Foreskin keratinocyte (primary cell): ENCODE measurements at places on chromosomes 4 and X. TPM values are rescaled to one million over a fixed set of nuclear protein-coding genes. Genes with fewer than 3 reads are reported as not detected.

The MTTP gene
- polyA plus RNA-seq, result 0.01 TPM in 1 of 2 replicates, not detected in the other

DNA sequence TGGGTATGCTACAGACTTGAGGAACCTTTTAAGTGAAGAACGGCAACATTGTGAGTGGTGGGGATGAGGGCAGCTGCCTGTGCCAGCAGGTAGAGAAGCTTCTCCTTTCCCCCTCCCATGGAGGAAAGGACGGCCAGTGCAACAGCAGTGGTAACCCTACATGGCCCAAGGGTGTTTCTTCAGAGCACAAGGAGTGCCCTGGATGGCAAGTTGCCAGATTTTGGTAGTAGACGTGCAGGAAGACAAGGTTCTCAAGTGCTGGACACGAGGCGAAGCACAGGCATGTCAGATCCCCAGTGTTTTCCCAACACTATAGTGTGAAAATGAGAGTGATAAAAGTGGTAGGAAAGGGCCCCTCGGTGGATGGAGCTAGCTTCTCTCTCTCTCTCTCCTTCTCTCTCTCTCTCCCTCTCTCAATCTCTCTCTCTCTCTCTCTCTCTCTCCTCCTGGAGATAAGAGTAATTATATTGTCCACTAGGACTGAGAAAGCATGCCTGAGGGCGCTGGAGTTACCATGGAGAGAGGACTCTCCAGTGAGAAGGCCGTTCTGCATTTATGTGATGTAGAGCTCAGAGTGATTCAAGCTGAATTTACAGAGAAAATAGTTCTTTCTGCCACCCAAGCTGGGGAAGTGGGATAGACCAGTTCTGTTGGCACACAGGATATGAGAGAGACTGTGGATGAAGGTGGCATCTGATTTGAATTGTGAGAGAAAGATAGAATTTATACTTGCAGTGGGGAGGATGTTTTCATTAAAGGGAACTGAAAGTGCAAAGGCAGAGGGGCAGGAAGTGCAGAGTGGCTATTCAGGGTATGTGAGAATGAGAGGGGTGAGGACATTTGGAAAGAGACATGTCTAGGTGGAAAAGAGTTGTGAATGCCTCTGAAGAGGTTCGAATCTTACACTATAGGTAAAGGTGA is 25.7 kb upstream of the TRPC3 start:
- peak; percentile 13 for DNase-seq

GRCh38 chrX:2468261-2469195 is 32.2 kb downstream of the DHRSX start:
- no peak for DNase-seq

DNA sequence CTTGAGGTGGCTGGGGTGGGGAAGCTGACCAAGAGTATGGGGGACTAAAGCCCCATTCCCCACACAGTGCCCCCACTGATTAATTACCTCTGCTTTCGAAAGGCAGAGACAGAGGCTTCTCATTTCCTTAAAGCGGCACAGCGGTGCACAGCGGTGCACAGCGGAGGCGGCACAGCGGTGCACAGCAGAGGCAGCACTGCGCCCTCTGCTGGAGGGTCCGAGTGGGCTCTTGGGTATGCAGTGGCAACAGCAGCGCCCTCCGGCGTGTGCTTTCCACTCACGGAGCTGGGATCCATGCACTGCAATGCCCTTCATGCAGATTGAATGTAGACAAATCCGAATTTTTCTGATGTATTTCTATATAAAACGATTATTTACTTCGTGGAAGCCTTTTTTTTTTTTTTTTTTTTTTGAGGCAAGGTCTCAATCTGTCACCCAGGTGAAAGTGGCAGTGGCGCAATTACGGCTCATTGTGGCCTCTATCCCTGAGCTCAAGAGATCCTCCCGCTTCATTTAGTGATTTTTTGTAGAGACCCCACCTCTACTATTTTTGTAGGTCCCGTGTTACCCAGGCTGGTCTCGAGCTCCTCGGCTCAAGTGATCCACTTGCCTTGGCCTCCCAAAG is 19.7 kb upstream of the PRPS2 start:
- DNase-seq, result peak; percentile 15

- DNase-seq, result no peak
Observed at GRCh38 chr4:8574796-8575370, 5.3 kb upstream of the GPR78 start.

The SPP1 gene
- 0.21 and 0.24 TPM in 2 replicates for polyA plus RNA-seq

The SPANXB1 gene
- polyA plus RNA-seq, result not detected in 2 replicates

- no peak for DNase-seq
Observed at GRCh38 chr4:30943356-30943755, 223.2 kb downstream of the PCDH7 start.

The BTK gene
- 0.03 TPM in 1 of 2 replicates, not detected in the other for polyA plus RNA-seq

GRCh38 chr4:79241846-79242245 is 84.0 kb downstream of the NAA11 start:
- peak; percentile 10 for DNase-seq

The PFKFB1 gene
- 0.14 and 0.19 TPM in 2 replicates for polyA plus RNA-seq

GRCh38 chrX:141609111-141609510 is 19.6 kb downstream of the SPANXA2 start:
- DNase-seq, result no peak

DNA sequence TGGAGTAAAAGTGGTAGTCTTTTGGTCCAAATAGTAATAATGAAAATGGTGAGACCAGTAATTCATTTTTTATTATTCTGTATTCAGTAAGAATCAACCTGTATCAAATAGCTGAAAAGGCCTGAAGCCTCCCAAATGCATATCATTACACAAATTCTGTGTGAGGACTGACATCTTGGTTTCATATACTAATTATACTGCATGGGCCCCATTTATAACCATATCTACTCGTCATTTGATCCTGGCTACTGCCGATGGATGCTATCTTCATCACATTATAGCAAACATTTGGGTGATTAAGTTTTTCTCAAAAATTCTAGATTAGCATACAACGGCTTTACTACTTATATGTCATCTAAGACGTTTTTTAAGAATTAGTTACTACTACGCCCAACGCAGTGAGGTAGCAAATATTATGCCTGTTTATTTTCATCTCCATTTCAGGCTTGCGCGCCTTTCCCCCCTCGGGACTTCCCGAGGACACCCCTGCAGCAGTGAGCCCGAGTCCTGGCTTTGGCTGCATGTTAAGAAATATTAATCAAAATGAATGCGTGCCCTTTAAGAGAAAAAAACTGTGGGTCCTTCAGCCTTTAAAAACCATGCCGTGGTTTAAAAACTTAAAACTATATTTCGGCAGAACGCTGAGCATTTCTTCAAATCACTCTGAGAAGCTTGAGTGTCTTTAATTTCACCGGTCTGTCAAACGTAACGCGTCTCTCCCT is 814 bp upstream of the MMAA start:
- no peak for DNase-seq

DNA sequence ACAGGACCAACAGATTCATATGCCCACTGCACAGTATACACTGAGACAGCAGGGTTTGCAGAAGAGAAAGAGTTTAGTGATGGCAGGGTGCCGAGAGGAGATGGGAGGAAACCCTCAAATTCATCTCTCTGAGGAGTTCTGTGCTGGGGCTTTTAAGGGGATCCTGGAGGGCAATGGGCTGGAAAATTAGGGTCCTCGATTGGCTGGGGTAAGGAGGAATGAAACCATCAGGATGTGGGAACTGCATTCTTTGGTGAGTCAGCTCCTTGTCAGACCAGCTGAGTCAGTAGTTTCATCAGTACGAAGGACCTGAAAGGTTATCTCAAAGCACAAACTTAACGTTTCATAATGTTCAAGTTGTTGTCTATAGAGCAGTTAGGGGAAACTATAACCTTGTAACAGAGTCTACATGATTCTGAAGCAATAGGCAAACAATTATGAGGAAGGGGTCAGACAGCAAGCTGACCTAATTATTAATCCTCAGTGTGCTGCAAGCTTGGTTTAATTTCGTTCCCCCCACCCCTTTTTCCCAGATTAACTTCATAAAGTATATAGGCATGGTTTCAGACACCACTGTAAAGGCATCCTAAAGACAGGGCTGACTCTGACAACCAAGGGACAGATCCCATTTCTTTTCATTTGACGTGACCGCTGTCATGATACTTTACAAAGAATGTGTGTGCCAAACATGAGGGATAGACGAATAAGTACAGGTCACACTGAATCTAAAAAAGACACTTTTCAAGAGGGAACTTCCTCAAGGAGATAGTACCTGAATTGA is 1.5 kb upstream of the MSMO1 start:
- DNase-seq, result peak; percentile 92

- no peak for DNase-seq
Observed at GRCh38 chr4:125826801-125827695, 512.3 kb downstream of the FAT4 start.

GRCh38 chrX:131262200-131262599 is 26.9 kb downstream of the IGSF1 start:
- DNase-seq, result no peak

The ABCG2 gene
- polyA plus RNA-seq, result 0.76 and 1.5 TPM in 2 replicates

DNA sequence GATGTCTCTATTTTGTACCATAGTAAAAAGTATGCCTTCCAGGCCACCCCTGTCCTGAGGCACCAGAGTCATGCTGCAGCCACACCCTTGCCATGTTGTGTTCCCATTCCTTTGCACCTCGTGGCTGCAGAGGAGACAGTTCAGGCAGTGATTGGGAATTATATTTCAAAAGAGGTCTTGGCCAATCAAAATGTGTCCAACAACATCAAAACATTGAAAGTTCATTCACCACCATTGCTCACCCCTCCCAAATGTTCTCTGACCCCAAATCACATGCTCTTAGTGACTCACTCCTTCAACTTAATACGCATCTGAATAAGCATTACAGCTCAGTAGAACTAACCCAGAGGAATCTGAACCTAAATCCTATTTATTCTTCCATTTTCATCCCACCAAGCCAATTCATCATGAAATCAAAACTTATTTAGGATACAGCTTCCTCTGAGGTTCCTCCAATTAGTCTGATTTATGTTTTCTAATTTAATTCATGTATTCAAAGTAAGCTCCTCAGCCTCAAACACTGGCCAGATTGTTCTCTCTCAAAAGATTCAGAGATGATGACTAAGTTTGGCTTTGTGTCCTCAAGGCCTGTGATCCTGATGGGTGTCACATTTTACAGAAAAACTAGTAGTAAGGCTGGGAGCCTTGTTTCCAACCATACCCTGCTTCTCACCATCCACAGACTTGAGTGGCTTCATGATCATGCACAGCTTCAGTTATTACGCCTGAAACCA is 323.2 kb upstream of the INTU start:
- no peak for DNase-seq

- no peak for DNase-seq
Observed at GRCh38 chr4:147570616-147571015, 46.6 kb upstream of the TMEM184C start.

The SMC1A gene
- polyA plus RNA-seq, result 8.5 and 11.4 TPM in 2 replicates

The CXCL10 gene
- polyA plus RNA-seq, result 0.21 and 0.30 TPM in 2 replicates

DNA sequence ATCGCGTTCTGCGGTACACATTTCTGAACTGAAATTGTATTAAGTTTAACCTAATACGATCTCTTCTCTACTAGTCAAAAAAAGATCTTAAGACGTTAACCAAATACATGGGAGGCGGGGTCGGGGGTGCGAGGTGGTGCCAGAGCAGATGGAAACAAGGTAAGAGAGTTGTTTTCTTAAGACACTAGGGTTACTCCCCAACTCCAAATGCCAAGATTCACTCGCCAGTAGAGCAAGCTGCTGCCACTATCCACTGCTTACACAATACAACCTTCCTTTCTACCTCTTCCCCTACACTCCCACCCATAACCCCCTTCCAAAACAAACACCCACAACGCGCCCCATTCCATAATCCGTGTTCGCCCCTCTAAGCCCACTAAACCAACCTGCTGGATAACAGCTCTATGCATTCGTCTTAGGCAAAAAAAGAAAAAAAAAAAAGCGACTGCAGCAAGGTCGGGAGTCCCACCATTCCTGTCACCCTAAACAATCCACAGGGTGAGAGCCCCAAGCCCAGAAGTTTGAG is 1.3 kb downstream of the LCORL start:
- DNase-seq, result peak; percentile 9

DNA sequence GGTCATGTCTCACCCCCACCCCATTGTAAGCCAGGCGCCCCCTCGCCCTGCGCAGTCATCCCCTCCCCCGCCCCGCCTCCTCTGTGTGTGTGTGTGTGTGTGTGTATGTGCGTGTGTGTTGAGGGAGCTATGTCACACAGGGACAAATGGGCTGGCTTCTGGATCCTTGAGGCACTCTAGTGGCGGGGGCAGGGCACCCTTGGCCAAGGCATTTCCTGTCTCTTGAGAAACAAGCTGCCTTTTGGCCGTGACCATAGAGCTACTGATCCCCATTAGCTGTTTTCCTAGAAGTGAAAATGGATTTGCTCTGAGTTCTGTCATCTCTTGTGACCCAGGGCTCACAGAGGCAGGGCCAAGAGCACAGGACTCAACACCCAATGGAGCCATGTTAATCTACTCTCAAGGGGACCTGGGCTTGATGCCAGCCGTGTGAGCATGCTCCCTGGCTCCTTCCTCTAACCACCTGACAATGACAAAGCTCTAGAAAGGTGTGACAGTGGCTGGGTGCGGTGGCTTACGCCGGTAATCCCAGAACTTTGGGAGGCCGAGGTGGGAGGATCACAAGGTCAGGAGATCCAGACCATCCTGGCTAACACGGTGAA is 162.5 kb upstream of the BCOR start:
- DNase-seq, result no peak

DNA sequence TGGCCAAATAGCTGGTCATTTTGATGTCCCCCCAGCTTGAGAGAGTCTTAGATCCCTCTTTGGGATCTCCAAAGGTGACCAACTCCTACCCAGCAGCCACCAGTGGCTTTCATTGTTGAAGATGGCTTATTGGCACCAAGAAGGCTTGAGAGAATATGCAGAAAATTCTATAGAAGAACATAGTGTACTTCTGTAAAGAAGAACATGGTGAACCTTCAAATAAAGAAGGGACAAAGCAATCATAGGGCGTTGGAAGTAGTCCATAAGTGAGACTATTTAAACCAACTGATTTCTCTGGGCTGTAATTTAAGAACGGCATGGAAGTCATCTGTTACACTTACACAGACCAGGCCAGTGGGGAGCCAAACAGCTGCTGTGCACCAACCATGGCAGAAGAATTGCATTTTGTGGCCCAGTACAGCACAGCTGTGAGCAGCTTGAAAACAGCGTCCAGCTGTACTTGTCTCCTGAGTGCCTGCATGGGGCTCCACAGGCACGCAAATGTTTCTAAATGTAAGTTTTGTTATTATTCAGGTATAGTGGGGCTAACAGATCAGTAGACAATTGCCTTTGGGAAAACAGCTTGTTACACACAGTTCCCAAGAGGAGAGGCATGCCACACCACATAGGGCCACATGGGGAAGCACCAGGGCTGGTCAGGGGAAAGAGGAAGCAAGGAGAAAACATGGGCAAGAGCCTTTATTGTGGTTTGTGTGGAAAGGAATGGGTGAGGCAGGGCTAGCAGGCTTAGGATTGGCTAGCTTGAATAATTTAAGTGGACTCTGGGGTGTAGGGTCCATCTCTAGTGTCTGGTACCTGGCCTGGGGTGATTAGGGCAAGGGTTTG is 125.0 kb downstream of the ARHGAP6 start:
- DNase-seq, result no peak

The SHISA3 gene
- not detected in 2 replicates for polyA plus RNA-seq

The MAEA gene
- polyA plus RNA-seq, result 61.4 and 70.2 TPM in 2 replicates

DNA sequence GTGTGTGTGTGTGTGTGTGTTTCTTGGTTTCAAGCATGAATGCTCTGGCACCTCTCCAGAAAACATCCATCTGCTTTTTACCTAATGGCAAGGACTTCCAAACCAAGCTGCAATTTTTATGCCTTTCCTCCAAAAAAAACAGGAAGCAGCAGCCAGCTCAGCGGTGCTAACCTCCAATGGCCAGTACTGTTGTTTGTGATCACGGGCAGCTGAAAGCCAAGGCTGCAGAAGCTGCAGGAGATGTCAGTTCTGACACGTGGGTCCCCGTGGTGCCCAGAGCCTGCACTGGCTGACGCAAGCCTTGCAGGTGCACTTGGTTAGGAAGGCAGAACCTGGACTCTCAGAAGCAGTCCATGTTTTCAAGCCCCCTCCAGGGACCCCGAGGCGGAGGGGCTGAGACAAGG is 313.6 kb upstream of the DDX53 start:
- DNase-seq, result no peak

GRCh38 chrX:77597090-77597489 is 149.9 kb downstream of the FGF16 start:
- peak; percentile 7 for DNase-seq
